CD4-positive, alpha-beta memory T cell (primary cell): ENCODE measurements at places on chromosomes 4 and X.

DNA sequence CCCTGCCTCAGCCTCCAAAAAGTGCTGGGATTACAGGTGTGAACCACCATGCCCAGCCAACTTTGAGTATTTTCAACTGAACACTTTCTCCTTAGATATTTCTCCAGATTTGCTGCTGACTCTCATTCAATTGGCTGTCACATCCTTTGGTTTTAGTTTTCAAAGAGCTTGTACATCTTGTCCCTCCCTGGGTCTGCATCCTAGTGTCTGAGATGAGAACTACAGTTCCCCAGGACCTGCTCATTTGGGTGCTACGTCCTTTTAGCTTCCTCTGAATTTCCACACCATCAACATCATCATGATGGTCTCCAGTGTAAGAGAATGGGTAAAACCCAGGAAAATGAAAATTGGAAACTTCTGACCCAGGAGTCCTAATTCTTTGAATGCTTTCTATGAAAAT lies 312.9 kb downstream of the NLGN4X start:
- DNase-seq, result no peak
- H3K4me1 ChIP-seq, result no peaks in the 10 kb centered on the region
- no peaks in the 10 kb centered on the region for H3K36me3 ChIP-seq
- no peak overlapping the region for H3K27ac ChIP-seq

GRCh38 chrX:1463581-1463980 lies 10.9 kb upstream of the ASMTL start:
- peaks cover 26% of the 10 kb centered on the region for H3K36me3 ChIP-seq
- no peaks in the 10 kb centered on the region for H3K27me3 ChIP-seq
- H3K4me3 ChIP-seq, result no peak overlapping the region
- no peak for DNase-seq
- peaks cover 70% of the 10 kb centered on the region for H3K4me1 ChIP-seq

DNA sequence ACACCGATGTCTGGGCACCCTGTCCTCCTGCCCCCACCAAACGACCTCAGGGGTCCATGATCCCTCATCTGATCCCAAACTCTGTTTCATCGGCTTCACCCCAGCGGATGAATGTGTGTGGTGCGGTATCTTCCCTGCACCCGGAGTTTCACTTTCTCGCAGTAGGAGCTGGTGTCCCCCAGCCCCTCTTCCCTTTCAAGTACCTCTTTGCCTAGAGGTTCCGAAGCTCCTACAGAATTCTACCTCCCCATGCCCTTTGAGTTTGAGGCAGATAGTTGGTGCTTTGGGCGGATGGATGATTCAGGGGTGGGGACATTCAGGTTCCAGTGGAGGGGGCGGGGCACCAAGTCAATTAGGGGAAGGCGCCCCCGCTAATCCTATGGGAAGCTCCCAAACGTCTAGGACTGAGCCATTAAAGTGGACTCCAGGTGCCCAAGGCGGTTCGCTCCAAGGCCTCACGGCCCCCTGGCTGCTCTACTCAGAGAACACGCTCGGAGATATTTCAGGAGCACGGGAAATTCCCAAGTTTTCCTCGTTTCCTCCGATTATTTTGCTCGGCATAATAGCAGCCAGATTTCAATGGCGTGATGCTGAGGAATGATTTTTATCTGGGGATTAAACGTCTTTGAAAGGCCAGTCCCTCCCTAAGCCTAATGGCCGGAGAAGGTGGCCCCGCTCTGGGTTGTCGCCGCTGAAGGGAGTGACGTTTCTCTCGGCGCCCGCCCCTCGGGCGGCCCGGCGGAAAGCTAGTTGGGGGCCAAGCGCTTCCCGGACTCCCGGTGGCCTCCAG lies 1.3 kb downstream of the MSX1 start:
- no peak for DNase-seq
- no peak overlapping the region for H3K27ac ChIP-seq
- no peaks in the 10 kb centered on the region for H3K36me3 ChIP-seq
- peaks cover 39% of the 10 kb centered on the region for H3K4me1 ChIP-seq
- H3K27me3 ChIP-seq, result peaks cover 57% of the 10 kb centered on the region

- H3K4me3 ChIP-seq, result no peak overlapping the region
- H3K36me3 ChIP-seq, result no peaks in the 10 kb centered on the region
- no peak overlapping the region for H3K27ac ChIP-seq
- H3K27me3 ChIP-seq, result no peaks in the 10 kb centered on the region
- no peak for DNase-seq
These were observed 508.6 kb upstream of the EPHA5 start for GRCh38 chr4:66178906-66179305.

DNA sequence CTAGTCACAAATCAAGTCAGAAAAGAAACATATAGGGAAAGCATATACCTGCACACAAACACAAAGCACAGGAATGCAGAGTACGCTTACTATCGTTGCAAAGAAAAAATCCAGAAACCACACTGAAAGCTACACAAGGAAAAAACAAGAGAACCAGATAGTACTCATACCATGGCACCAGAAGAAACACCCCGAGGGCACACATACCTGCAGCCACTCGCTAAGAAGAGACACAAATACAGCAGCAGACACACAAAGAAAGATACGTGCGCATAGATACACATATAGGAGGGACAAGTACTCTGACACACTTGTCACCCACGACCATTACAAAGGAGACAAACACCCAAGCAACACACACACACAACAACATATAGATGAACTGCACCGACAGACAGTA lies 1.4 kb upstream of the SLC38A5 start:
- no peaks in the 10 kb centered on the region for H3K36me3 ChIP-seq
- H3K27ac ChIP-seq, result no peak overlapping the region
- no peak overlapping the region for H3K4me3 ChIP-seq
- H3K27me3 ChIP-seq, result no peaks in the 10 kb centered on the region

- no peaks in the 10 kb centered on the region for H3K4me1 ChIP-seq
- no peak overlapping the region for H3K27ac ChIP-seq
- DNase-seq, result no peak
- peaks cover 5% of the 10 kb centered on the region for H3K27me3 ChIP-seq
- no peak overlapping the region for H3K4me3 ChIP-seq
These were observed 53.0 kb upstream of the NKX1-1 start for GRCh38 chr4:1459081-1459721.

DNA sequence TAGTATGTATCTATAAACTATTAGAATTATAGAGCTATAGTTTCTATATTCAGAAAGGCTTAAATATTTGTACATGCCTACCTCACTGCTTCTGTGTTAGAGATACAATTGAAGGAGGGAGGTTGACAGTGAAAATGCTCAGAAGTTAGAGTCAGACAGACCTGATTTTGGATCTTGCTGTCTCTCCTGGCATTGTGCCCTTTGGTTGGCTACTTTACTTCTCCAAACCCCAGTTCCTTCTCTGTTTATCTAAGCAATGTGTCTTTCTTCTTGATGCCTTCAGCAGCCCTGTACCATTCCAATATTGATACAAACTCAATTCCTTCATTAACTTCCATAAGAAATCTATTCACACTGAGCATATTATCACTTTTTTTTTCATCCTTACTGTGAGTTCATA lies 28.7 kb downstream of the CCNG2 start:
- H3K27ac ChIP-seq, result no peak overlapping the region
- H3K36me3 ChIP-seq, result no peaks in the 10 kb centered on the region
- H3K4me3 ChIP-seq, result no peak overlapping the region
- no peak for DNase-seq
- no peaks in the 10 kb centered on the region for H3K27me3 ChIP-seq
- no peaks in the 10 kb centered on the region for H3K4me1 ChIP-seq
